ENCODE measurements at places on chromosomes 12 and 14. TPM values are rescaled to one million over a fixed set of nuclear protein-coding genes. Genes with fewer than 3 reads are reported as not detected.
A peak's percentile ranks its signal among the peaks of the same experiment; 100 is the strongest.

Gene CCDC196
- 1.9 TPM for total RNA-seq

Gene ESR2
- 1.2 TPM for total RNA-seq

Gene E2F7
- total RNA-seq = 1.7 TPM

Gene POTEG
- 1.2 TPM for total RNA-seq

Gene CMKLR1
- 79.0 TPM for total RNA-seq

Gene ALX1
- total RNA-seq = 4.6 TPM

Gene LRP1-AS
- total RNA-seq = 1.2 TPM

Gene KIAA0586
- total RNA-seq = 33.7 TPM

Gene KLRC1
- 3.9 TPM for total RNA-seq

Gene CLEC4C
- not detected for total RNA-seq

Gene KRT3
- total RNA-seq = not detected

DNA sequence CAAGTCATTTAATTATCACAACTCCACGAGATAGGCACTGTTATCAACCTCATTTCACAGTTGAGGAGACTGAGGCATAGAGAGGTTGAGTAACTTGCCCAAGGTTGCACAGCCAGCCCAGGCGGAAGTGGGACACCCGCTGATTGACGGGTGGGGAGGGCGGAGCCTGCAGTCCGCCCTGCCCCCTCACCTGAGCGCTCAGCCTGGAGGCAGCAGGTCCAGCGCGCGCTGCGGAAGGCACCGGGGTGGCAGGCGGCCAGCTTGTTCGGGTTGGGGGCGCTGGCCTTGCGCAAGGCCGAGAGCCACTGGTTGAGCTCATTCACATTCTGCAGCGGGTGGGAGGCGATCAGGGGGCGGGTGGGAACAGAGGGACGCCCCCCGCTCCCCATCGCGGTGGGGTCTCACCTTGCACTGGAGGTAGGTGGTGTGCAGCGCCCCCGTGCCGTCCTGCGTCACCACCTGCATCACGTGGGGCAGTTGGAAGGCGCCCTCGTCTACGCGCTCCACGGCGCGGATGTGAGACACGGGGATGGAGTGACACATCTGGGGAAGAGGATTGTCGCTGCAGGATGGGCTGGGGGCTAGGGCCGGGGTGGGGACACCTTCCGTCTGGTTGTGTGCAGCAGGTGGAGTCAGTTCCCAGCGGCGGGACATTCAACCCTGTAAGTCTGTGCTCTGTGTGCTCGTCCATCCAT is 31.7 kb downstream of the RASAL1 start:
- no peak for DNase-seq

DNA sequence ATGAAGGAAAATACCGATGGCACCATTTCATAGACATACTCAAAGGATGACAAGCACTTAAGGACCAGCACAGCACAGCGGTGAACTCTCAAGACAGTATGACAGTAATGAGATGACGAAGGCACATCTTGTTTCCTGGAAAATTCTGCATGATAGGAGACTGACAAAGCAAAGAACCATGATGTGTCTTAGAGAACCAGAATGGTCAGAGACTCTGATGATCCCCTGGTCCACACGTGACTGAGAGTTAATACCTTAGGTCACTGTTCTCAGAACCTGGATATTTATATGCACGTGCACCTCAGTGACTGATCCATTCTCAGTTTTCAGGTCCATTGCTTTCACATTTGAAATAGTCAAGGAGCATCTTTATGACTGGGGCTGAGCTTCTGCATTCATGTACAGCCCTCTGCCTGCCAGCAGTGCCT is 35.3 kb downstream of the PROX2 start:
- no peak for DNase-seq

DNA sequence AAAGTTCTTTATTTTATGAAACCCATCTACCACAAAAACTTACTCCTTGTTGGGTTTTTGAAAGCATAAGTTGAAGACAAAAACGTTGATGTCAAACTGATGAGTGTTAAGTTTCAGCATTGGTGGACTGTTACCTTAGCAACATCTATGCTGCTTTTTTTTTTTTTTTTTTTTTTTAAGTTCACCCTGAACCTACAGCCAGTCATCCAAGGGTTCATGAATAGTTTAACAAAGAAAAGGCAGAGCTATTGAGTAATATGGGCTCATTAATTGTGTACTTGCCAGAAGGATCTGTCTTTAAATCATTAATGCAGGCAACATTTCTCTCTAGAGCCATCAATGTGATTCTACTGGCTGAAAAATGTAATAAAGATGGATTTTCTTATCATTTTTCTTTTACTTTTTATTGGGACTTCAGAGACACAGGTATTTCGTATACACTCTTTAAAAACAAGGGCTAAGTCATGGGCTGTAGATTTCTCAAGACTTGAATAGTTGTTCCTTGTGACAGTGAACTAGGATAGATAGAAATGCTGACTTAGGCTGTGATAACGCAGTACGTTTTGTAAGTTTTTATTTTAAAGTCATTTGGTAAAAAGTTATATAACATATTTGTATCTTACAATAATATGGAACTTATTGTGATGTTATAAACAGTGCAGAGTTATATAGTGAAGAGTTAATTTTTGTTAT is at the start of gene PTPRQ:
PTPRQ (plus strand) TSS at position 262 of the 693 bp plus-strand sequence; CDS start at position 373, 111 bp downstream.
- DNase-seq = peak; percentile 32

DNA sequence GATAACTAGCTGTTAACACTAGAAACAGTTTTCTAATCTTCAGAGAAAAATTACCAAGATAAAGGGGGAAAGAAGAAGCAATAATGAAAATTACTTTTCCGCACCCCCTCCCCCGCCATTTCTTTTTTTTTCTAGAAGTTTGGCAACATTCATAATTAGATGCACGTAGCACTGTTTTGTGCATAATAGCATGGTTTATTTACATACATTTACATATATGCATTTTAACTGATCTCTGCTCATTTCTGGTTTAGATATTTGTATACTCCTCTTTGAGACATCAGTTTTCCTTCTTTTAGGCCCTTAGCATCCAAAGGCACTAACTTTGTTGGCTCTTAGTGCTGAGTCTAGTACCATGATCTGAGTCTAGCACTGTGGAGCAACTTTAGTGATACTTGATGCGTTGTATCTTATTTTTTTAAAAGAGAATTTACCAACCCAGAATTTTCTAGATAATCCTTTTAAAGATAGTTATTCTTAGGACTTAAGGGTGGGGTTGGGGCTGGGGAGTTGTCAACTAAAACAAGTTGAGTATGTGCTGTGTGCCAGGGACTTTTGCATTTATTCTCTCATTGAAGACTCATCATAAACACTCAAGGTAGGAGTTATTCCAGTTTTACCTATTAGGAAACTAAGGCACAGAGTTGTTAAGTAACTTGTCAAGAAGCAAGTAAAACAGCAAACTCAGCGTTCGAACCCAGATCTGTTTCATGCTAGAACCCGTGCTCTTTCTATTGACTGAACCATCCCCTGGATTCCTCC is 110.5 kb downstream of the DIP2B start:
- no peak for DNase-seq

- DNase-seq = no peak
Measured at GRCh38 chr14:100147181-100147631, 12.2 kb downstream of the DEGS2 start.

DNA sequence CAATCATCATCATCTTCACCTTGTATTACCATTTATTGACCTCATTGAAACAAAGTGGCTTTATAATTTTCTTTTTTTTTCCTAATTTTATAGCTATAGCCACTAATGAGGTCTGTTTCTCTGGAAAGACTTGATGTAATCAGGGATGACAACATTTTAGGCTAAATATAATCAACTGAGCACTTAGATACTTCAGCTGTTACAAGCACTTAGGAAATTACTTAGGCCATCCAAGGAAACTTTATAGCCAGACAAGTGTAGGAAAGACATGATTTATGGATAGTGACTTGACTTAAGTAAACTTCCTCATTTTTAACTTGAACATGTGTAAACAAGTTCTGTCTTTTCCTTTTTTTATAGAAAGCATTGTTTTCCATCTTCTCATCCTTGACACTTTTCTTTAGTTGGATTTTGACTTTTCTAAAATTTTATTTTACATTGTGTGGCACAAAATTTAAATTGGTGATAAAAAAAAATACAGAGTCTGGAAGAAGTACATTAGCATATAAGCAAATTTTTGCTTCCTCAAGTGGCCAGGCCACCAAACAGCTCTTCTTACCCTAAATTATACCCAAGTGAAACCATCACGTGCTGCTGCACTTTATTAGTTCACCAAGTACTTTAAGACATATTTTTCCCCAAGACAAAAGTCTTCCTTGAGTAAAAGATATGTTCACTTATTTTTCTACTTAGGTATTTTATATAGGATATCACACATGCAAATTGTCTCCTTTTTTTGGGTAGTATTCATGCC is 15.1 kb downstream of the CPNE8 start:
- no peak for DNase-seq

DNA sequence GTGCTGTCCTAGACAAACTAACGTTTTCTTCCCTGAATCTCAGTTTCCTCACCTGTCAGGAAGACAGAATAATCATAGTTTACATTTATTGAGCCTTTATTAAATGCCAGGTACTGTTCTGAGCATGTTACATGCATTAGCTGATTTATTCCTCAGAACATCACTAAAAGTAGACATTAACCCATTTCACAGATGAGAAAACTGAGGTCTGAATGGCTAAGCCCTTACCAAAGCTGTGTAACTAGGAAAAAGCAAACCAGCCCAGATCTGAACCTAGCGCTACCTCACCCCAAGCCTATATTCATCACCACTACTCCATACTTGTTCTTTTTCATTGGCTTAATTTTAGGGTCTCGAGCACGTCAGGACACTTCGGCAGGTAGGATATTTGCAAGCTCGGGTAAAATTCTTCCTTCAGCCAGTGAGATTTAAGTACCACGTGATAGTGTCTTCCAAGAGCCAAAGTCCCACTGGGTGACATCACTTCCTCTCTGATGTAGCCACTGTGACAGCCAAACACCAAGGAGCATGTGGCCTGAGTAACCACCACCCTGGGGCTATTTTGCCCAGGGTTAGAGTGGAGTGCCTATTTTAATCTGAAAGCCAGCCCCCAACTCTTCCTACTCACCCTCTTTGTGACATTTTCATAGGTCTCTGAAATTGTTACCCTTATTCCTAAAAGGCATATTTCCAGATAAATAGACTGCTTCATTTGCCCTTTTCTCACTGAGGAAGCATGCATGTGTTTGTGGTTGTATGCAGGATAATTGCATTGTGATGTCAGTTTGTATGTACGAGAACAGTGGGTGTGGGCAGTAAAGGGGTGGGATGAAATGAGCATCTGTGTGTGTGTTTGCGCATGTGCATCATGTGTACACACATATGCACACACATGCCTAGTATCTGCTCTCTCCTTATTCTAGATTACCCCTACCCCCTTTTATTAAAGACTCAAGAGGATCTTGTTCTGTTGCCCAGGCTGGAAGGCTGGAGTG is 62.2 kb upstream of the WSCD2 start:
- DNase-seq = no peak

- no peak for DNase-seq
Measured at GRCh38 chr12:113006206-113006605, 27.9 kb downstream of the OAS2 start.

- no peak for DNase-seq
Measured at GRCh38 chr14:105883066-105884005, 357.0 kb downstream of the TMEM121 start.

DNA sequence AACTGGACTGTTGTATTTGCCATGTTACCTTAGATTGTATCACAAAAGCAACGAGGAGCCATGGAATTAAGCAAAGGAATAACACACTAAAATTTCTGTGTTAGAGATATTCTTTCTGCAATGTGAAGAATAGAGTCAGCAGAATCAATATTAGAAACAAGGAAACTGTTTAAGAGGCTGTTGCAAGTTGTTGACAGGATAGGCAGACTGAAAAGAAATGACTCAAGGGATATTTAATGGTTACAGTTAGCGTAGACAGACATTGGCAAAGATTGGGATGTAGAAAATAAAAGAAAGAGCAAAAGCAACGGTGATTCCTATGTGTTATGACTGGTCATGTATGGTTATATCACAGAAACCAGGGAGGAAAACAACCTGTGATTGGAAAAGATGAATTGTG is 299.0 kb upstream of the PPFIA2 start:
- DNase-seq = no peak

- DNase-seq = no peak
Measured at GRCh38 chr12:7180685-7181084, 8.8 kb upstream of the PEX5 start.

DNA sequence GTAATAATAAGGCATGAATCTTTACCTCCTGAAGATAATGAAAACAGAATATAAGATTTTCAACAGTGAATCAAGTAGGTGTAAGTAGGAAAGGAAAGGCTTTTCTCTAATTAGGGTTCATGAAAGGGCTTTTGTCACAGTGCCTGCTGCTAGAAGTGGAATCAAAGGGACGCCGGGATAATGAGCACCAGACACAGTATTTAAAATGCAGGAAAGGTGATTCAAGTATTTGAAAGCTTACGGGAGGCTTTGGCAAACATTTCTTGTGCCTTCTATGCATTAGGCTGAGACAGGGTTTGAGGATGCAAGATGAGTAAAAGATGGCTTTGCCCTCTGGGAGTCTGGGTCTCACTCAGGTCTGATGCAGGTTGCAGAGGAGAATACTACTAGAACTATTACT is 70.5 kb upstream of the ANO4 start:
- no peak for DNase-seq

DNA sequence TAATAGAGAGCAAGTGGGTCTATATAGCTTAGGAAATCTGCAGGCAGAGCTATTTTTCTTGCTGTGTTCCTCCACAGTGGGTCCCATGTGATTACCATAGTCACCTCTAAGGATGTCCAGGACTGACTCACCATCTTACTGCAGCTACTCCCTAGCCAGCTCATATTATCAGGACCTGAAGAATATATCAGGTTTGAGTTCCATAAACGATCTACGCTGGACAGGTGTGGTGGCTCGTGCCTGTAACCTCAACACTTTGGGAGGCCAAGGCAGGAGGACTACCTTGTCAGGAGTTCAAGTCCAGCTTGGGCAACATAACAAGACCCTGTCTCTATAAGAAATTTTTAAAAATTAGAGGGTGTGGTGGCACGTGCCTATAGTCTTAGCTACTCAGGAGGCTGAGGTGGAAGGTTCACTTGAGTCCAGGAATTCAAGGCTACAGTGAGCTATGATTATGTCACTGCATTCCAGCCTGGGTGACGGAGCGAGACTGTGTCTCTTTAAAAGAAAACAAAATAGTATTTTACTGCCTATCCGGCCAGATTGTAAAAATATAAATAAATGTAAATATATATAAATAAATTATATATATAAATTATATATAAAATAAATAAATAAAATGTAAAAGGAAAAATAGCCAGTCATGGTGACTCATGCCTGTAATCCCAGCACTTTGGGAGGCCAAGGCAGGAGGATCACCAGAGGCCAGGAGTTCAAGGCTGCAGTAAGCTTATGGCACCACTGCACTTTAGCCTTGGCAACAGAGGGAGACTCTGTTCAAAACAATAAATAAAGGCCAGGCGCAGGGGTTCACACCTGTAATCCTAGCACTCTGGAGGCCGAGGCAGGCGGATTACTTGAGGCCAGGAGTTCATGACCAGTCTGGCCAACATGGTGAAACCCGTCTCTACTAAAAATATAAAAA is 6.9 kb upstream of the SPRYD4 start:
- DNase-seq = no peak

GRCh38 chr14:64289571-64289970 is 4.6 kb downstream of the ESR2 start:
- no peak for DNase-seq

Measured in umbilical cord (tissue), 2 donors.